ENCODE measurements at places on chromosomes 12 and 14.

- no peak for DNase-seq
Measured at GRCh38 chr12:24937553-24938244, 11.2 kb downstream of the BCAT1 start.

- DNase-seq, result no peak
Measured at GRCh38 chr14:71804992-71805391, 127.2 kb upstream of the RGS6 start.

GRCh38 chr12:4603421-4603820 is 41.4 kb downstream of the DYRK4 start:
- DNase-seq, result no peak

DNA sequence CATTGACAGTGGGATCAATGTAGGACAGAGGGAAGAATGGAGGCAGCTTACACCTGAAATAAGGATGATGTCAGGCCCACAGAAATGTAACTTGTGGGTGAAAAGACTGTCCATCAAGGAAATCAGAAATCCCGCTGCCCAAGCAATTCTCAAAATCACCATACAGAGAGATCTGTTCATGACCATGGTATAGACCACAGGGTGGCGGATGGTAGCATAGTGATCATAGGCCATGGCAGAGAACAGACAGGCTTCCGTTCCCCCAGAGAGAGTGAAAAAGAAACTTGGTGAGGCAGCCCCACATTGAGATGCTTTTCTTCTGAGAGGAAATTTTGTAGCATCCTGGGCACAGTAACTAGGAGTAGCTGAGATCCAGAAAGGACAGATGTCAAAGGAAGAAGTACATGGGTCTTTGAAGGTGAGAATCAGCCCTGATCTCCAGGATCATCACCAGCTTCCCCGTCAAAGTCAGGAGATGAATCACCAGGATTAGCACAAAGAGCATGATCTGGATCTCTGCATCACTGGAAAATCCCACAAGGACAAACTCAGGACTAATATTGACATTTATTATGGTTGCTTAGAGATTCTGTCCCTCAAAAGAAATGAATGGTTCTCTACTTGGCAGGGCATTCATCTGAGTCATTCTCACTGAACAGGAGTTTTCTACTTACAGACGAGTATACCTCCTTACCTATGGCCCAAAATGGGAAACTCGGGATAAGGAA is 5.5 kb upstream of the ZNF641 start:
- no peak for DNase-seq

DNA sequence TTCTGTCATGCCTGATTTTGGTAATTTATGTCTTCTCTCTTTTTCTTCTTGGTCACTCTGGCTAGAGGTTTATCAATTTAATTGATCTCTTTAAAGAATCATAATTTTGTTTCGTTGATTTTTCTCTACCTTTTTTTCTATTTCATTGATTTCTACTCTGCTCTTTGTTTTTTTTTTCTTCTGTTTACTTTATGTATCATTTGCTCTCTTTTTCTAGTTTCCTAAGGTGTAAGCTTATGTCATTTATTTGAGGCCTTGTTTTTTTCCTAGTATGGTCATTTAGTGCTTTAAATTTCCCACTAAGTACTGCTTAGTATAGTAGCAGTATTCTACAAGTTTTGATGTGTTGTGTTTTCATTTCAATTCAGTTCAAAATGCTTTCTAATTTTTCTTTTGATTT is 89.6 kb downstream of the BRMS1L start:
- DNase-seq, result no peak

GRCh38 chr14:64293976-64294671 is at the start of gene ESR2:
Gene ESR2 (minus strand): TSS chr14:64294371. CDS start chr14:64282985, 11,386 bp downstream.
- peak; percentile 29 for DNase-seq

GRCh38 chr12:20423557-20423956 is 55.2 kb downstream of the PDE3A start:
- no peak for DNase-seq

DNA sequence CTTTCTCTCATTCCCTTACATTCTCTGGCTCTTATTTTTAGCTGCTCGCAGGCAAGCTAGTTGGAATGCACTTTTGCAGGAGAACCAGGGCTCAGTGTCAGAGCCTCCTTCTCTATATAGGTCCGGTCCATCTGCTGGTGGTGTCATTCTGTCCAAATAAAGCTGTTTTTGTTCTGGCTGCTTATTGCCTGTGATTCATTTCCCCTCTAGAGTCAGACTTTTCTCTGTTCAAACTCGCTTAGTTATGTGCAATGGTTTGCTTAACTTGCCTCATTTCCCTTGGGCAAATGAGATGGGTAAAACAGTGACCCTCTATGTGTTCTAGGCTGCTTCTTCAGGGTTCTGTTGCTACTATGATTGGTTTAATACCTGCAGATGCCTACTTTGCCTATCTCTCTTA is 2.9 kb downstream of the SMARCD1 start:
- DNase-seq, result no peak

- DNase-seq, result no peak
Measured at GRCh38 chr12:1716215-1716862, 25.5 kb downstream of the ADIPOR2 start.

- no peak for DNase-seq
Measured at GRCh38 chr12:66065150-66065549, 65.4 kb downstream of the LLPH start.

DNA sequence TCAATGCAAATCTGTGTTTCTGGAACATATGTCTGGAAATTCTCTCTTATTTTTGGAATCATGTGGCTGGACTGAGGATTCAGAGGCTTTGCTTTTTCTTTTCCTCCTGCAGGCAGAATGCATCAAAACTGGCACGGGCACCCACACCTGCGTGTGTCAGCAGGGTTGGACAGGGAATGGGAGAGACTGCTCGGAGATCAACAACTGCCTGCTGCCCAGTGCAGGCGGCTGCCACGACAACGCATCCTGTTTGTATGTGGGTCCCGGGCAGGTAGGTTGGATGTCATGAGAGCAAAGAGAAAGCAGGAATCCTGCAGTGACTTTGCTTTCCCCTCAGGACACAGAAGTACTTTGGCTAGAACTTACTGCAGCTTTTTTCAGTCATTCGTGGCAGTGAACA is 90.3 kb downstream of the STAB2 start:
- DNase-seq, result no peak

- no peak for DNase-seq
Measured at GRCh38 chr12:131799195-131799594, 29.0 kb upstream of the MMP17 start.

DNA sequence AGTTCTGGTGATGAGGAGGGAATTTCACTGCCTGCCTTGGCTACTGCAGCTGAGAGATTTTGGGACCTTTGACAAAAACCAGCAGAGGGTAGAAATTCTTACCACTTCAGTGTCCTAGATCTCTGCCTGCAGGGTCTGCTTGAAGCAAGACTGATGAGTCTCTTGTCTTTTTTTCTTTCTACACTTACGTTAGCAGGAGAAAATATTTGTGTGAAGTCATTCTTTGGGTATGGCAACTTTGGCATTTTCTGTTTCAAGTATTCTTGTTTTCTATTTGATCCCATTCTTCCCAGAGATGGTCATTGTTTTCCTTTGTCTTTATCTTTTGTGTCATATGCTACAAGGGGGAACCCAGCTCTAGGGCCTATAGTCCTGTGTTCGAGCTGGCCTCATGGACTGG is 65.6 kb upstream of the FERMT2 start:
- DNase-seq, result no peak

GRCh38 chr12:62750941-62751809 is 183.8 kb downstream of the PPM1H start:
- no peak for DNase-seq

All from activated CD4-positive, alpha-beta T cell treated with anti-CD3 and anti-CD28 coated beads, Interleukin-2, amount 50 U/mL, for 48 hours (primary cell).